ENCODE measurements at places on chromosomes 5 and 9. TPM values are rescaled to one million over a fixed set of nuclear protein-coding genes. Genes with fewer than 3 reads are reported as not detected.

DNA sequence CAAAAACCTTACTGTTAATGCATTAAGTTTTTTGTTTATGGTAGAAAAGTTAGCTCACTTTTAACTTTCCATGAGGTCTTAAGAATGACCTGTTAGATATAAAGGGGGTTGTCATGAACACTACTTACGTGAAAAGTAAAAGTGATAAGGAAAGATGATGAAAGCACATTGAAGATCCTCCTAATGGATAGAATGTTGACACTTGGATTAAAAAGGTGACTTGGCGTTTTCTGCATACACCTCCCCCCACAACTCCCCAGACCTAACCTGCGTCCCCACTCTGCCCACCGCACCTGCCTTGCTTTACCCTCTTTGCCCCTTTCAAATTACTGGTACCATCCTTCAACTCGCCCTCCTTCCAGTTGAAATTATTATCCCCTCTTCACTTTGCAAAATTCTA lies 32.0 kb downstream of the TJP2 start:
- no peak overlapping the region for H3K27ac ChIP-seq
- no peaks in the 10 kb centered on the region for H3K36me3 ChIP-seq
- H3K4me1 ChIP-seq, result no peaks in the 10 kb centered on the region
- no peaks in the 10 kb centered on the region for H3K27me3 ChIP-seq

GRCh38 chr5:168481330-168481788 lies 4.9 kb upstream of the RARS1 start:
- H3K27ac ChIP-seq, result no peak overlapping the region
- peaks cover 26% of the 10 kb centered on the region for H3K4me1 ChIP-seq
- no peak for DNase-seq
- peak overlapping the region; percentile 38 for H3K4me3 ChIP-seq
- H3K27me3 ChIP-seq, result peaks cover 14% of the 10 kb centered on the region

GRCh38 chr9:8614926-8615440 lies 815.4 kb upstream of the DMAC1 start:
- no peak overlapping the region for H3K27ac ChIP-seq
- no peaks in the 10 kb centered on the region for H3K27me3 ChIP-seq
- H3K36me3 ChIP-seq, result no peaks in the 10 kb centered on the region
- no peaks in the 10 kb centered on the region for H3K4me1 ChIP-seq

DNA sequence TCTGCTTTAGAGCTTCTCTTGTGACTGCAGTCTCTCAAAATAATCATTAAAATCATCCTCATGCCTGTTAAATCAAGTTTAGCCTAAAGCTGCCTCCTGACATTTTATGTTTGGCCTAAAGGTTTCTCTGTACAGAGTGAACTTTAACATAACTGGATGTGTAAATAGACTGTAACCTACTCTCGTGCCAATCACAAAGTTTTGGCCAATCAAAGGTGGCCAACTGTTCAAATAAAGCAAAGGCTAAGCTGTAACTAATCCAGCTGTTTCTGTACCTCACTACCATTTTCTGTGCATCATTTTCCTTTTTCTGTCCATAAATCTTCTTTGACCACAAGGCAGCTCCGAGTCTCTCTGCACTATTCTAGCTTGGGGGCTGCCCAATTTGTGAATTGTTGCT lies 86.2 kb downstream of the GCNT1 start:
- H3K27ac ChIP-seq, result no peak overlapping the region
- no peak for DNase-seq
- H3K4me3 ChIP-seq, result no peak overlapping the region
- no peaks in the 10 kb centered on the region for H3K4me1 ChIP-seq
- H3K27me3 ChIP-seq, result peaks cover 5% of the 10 kb centered on the region
- no peaks in the 10 kb centered on the region for H3K36me3 ChIP-seq

DNA sequence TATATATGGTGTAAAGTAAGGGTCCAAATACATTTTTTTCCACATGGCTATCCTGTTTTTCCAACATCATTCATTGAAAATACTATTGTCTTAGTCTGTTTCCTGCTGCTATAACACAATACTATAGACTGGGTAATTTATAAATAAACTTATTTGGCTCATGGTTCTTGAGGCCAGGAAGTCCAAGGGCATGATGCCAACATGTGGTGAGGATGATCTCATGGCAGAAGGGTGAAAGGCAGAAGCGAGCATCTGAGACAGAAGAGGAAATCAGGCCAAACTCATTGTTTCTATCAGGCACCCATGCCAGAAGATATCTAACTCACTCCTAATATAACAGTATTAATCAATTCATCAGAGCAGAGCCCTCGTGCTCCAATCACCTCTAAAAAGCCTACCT lies 42.6 kb downstream of the ANKRD55 start:
- peak; percentile 19 for DNase-seq
- peaks cover 14% of the 10 kb centered on the region for H3K4me1 ChIP-seq
- no peak overlapping the region for H3K4me3 ChIP-seq
- H3K36me3 ChIP-seq, result peaks cover 6% of the 10 kb centered on the region
- no peaks in the 10 kb centered on the region for H3K27me3 ChIP-seq

GRCh38 chr9:71760901-71761300 lies 7.4 kb downstream of the CEMIP2 start:
- H3K27ac ChIP-seq, result peak overlapping the region; percentile 20
- H3K27me3 ChIP-seq, result no peaks in the 10 kb centered on the region
- no peak for DNase-seq

PRDM9 gene
- total RNA-seq, result not detected

DNA sequence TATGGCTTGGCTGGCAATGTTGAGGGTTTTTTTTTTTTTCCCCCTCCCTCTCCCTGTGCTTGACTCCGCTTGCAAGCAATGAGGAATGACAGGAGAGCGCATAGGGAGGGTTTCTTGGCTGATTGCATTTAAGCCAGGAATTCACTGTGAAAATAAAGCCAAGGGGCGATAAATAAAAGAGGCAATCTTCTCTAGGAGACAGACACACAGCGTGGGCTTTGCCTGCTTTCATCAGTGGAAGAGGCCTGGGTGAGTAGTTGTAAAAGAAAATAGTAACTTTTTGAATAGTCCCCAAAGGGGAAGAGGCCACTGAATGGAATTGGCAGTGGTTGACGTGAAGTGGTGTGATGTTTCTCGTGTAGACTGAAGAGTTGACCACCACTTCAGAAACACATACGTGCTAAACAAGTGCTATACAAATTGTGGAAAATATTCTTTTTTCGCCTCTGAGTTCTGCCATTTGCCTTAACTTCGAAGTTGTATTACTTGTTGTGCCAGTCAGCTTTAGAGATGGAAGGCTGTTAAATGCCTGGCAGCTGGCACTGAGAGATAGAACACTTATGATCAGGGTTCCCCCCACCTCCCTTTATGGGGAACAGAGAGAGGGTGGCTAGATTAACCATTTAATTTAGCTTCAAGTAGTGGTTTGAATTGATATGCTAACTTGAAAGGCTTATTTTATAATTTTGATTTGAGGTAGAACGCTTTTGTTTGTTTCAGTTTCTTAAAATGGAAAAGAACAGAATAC lies 3.0 kb downstream of the ZSWIM6 start:
- peak overlapping the region; percentile 83 for H3K27ac ChIP-seq
- H3K27me3 ChIP-seq, result peaks cover 12% of the 10 kb centered on the region
- peak overlapping the region; percentile 92 for H3K4me3 ChIP-seq
- no peak for DNase-seq
- H3K36me3 ChIP-seq, result peaks cover 10% of the 10 kb centered on the region

GRCh38 chr5:168947212-168947868 lies 353.6 kb downstream of the SLIT3 start:
- H3K27me3 ChIP-seq, result peaks cover 5% of the 10 kb centered on the region
- peak; percentile 52 for DNase-seq
- H3K4me1 ChIP-seq, result peaks cover 31% of the 10 kb centered on the region
- no peak overlapping the region for H3K27ac ChIP-seq
- no peak overlapping the region for H3K4me3 ChIP-seq

DNA sequence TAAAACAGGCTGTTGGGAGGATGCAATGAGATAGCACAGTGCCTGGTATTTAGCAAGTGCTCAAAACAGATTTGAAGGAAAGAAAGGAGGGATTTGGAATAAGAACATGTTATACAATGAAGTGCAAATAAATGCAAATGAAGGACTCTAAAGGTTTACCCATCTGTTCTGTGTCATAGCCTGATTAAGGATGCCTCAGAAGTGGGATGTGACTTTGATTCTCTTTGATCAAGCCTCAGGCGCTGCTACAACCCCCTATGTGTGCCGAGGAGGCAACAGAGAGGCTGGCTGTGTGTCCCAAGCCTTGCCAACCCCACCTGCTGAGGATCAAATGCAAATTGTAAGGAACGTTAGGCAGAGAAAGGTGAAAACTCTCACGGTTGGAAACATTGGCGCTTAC lies 27.2 kb downstream of the GGTA1 start:
- H3K4me3 ChIP-seq, result no peak overlapping the region
- H3K27ac ChIP-seq, result no peak overlapping the region
- no peaks in the 10 kb centered on the region for H3K4me1 ChIP-seq
- peaks cover 23% of the 10 kb centered on the region for H3K27me3 ChIP-seq

GRCh38 chr5:161544350-161544765 lies 2.2 kb downstream of the GABRB2 start:
- peaks cover 3% of the 10 kb centered on the region for H3K36me3 ChIP-seq
- no peak overlapping the region for H3K27ac ChIP-seq
- H3K27me3 ChIP-seq, result peaks cover 48% of the 10 kb centered on the region
- DNase-seq, result peak; percentile 21
- no peak overlapping the region for H3K4me3 ChIP-seq

DNA sequence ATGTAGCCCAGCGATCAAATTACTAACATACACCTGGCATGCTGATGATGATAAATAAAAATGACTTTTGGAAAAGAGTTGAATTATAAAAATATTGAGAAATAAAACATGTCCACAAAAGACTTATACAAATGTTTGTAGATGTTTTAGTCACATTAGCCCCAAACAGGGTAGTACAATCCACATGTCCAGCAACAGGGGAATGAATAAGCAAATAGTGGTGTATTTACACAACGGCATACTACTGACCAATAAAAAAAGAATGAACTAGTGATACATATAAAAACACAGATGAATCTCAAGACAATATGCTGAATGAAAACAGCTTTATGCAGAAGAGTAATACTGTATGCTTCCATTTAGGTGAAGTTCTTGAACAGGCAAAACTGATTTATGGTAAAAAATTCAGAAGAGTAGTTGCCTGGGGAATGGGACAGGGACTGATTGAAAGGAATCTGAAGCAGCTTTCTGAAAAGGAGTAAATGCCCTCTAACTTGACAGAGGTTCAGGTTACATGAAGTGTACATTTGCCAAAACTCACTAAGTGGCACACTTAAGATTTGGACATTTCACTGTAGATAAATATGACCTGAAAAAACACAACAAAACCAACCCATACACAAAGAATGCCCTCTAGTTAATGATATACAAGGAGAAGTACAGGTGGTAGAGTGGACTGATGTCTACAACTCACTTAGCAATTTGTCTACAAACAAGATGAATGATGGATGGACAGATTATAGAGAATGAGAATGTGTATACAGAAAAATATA lies 35.4 kb downstream of the ACTL7A start:
- no peak for DNase-seq
- no peak overlapping the region for H3K27ac ChIP-seq
- H3K4me3 ChIP-seq, result no peak overlapping the region
- peaks cover 14% of the 10 kb centered on the region for H3K36me3 ChIP-seq

DNA sequence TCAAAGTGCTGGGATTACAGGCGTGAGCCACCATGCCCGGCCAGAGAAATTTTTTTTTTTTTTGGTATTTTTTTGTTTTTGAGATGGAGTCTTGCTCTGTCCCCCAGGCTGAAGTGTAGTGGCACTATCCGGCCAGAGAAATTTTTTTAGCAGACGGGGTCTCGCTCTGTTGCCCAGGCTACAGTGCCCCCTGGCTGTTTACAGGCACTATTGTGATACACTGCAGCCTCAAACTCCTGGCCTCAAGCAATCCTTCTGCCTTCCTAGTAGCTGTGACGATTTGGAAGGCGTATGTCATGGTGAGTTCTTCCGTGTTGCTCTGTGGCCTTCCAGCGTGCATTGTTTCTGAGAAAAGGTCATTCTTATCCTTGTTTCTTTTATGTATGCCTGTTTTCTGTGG lies 47.5 kb downstream of the CNOT6 start:
- DNase-seq, result no peak
- H3K4me1 ChIP-seq, result peaks cover 19% of the 10 kb centered on the region
- no peak overlapping the region for H3K27ac ChIP-seq
- no peak overlapping the region for H3K4me3 ChIP-seq

DNA sequence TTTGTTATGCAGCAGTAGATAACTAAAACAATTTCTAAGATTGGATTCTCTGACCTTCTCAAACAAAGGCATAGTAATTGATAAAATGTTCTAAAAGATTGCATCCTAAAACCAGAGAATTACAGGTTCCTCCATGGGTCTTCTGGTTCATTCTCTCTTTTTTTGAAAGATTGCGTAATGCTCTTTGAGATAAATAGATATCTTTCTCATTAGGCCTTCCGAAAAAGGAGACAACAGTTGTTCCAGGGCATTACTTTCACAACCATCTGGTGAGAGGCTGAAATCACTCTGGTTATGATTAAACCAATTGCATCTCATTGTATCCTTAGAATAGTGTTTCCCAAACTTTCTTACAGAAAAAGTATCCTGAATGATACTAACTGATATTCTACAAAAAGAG lies 174.7 kb upstream of the NREP start:
- no peak overlapping the region for H3K4me3 ChIP-seq
- no peaks in the 10 kb centered on the region for H3K36me3 ChIP-seq
- DNase-seq, result no peak

HMCN2 gene
- total RNA-seq, result 0.12 TPM

DNA sequence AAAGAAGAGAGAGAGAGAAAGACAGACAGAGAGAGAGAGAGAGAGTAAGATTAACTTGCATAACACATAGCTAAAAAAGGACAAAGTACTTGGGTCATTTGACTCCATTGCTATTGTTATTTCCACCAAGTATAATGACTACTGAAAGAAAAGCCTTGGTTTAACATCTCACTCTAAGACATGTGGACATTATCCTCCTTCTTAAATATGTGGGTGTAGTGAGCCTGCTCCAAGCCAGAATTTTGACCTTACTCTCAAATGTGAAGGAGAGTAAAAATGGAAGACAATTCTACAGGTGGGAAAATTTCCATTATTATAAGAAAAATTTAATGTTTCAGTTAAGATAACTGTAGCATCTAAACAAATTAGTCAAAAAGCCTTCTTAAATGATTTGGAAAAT lies 8.5 kb upstream of the MARCOL start:
- no peaks in the 10 kb centered on the region for H3K36me3 ChIP-seq
- DNase-seq, result no peak
- H3K4me1 ChIP-seq, result no peaks in the 10 kb centered on the region
- no peak overlapping the region for H3K4me3 ChIP-seq
- no peak overlapping the region for H3K27ac ChIP-seq

KIF24 gene
- total RNA-seq, result 7.4 TPM

GRCh38 chr9:107707428-107707837 lies 217.9 kb upstream of the KLF4 start:
- H3K27me3 ChIP-seq, result no peaks in the 10 kb centered on the region
- no peak overlapping the region for H3K4me3 ChIP-seq
- no peaks in the 10 kb centered on the region for H3K4me1 ChIP-seq
- no peaks in the 10 kb centered on the region for H3K36me3 ChIP-seq

DNA sequence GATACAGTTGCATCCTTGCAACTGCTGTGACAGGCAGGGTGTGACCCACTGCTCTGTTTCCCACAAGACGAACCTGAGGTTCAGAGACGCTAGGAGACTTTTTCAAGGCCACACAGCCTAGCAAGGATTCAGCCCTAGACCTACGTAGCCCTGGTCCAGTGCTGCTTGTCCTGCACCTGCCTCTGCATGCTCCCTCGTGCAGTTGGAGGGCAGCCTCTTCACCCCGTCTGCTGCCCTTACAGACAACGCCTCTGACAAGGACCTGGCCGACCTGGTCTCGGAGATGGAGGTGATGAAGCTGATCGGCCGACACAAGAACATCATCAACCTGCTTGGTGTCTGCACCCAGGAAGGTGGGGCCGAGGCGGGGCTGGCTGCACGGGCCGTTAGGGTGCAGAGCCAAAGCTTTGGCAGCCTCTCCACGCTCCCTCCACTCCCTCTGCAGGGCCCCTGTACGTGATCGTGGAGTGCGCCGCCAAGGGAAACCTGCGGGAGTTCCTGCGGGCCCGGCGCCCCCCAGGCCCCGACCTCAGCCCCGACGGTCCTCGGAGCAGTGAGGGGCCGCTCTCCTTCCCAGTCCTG lies 8.5 kb downstream of the FGFR4 start:
- no peaks in the 10 kb centered on the region for H3K36me3 ChIP-seq
- no peak overlapping the region for H3K27ac ChIP-seq
- no peaks in the 10 kb centered on the region for H3K4me1 ChIP-seq

Data from activated T-cell treated with anti-CD3 and anti-CD28 coated beads, Interleukin-2, amount 50 U/mL, for 72 hours (primary cell).